ENCODE measurements at places on chromosomes 2 and 18. TPM values are rescaled to one million over a fixed set of nuclear protein-coding genes. Genes with fewer than 3 reads are reported as not detected.

- no peaks in the 10 kb centered on the region for H3K27me3 ChIP-seq
- peak overlapping the region; percentile 79 for H3K27ac ChIP-seq
- no peaks in the 10 kb centered on the region for H3K36me3 ChIP-seq
Observed at GRCh38 chr18:44938720-44939665, 258.3 kb downstream of the SETBP1 start.

- no peak overlapping the region for H3K4me3 ChIP-seq
- DNase-seq, result no peak
- H3K4me1 ChIP-seq, result no peaks in the 10 kb centered on the region
- H3K36me3 ChIP-seq, result no peaks in the 10 kb centered on the region
- no peak overlapping the region for H3K27ac ChIP-seq
Observed at GRCh38 chr2:133352719-133353118, 215.5 kb downstream of the NCKAP5 start.

The TMEM17 gene
- polyA plus RNA-seq, result 4.2 TPM

GRCh38 chr2:128472789-128473174, 154.1 kb upstream of the HS6ST1 start:
- no peak overlapping the region for H3K27ac ChIP-seq
- no peaks in the 10 kb centered on the region for H3K27me3 ChIP-seq
- H3K4me1 ChIP-seq, result peaks cover 4% of the 10 kb centered on the region
- DNase-seq, result peak; percentile 9
- no peaks in the 10 kb centered on the region for H3K36me3 ChIP-seq

DNA sequence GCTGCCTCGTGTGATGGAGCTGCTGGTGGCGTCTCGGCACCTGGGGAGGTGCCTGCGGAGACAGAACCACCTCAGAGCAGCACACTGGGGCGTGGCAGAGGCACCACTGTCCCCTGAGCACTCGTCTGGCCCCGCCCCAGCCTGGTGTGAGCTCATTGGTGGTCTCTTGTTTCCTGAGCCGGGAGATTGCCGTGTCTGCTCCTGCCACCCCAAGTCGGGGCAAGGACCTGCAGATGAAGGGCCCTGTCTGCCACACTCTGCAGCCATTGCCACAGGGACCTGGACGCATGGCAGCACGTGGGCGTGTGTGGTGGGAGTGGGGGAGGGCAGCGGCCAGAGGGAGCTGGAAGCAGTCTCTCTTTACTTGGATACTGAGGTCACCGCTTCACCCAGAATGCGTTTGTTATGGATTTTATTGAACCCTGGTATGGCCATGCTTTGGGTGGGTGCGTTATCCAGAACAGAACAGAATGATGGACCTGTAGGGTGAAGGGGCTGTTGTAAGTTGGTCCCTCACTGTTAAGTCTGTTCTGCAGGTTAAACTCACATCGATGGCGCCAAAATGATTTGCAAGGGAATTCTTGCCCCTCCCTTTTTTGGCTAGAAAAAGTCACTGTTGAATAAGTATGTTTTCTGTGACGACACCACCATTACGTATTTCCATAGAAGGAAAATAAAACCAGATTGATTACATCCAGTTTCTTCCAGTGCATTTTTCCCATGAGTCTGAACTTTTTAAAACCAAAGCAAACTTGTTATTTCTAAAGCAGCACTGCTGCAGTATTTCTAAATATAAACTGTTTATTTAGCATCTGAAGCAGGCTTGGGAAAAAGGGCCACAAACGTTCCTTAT, 92.0 kb downstream of the USP40 start:
- DNase-seq, result peak; percentile 24
- H3K36me3 ChIP-seq, result peaks cover 54% of the 10 kb centered on the region
- no peak overlapping the region for H3K4me3 ChIP-seq
- no peaks in the 10 kb centered on the region for H3K4me1 ChIP-seq
- H3K27ac ChIP-seq, result peak overlapping the region; percentile 62
- no peaks in the 10 kb centered on the region for H3K27me3 ChIP-seq

GRCh38 chr2:85732467-85733120, 21.2 kb upstream of the ATOH8 start:
- no peaks in the 10 kb centered on the region for H3K4me1 ChIP-seq
- H3K27ac ChIP-seq, result no peak overlapping the region
- no peaks in the 10 kb centered on the region for H3K36me3 ChIP-seq

The DLGAP1 gene
- 0.69 TPM for polyA plus RNA-seq

The PROC gene
- 7.8 TPM for polyA plus RNA-seq

- peak overlapping the region; percentile 40 for H3K4me3 ChIP-seq
- H3K4me1 ChIP-seq, result peaks cover 15% of the 10 kb centered on the region
- H3K36me3 ChIP-seq, result no peaks in the 10 kb centered on the region
- DNase-seq, result peak; percentile 94
- H3K27me3 ChIP-seq, result peaks cover 49% of the 10 kb centered on the region
Observed at GRCh38 chr2:120442923-120443571, 97.1 kb downstream of the INHBB start.

GRCh38 chr2:60888853-60889252, 7.5 kb downstream of the REL start:
- peaks cover 6% of the 10 kb centered on the region for H3K4me1 ChIP-seq
- H3K27ac ChIP-seq, result no peak overlapping the region
- no peak for DNase-seq
- H3K36me3 ChIP-seq, result peaks cover 4% of the 10 kb centered on the region
- H3K4me3 ChIP-seq, result no peak overlapping the region

The AAMP gene
- 105 TPM for polyA plus RNA-seq

The STEAP3 gene
- polyA plus RNA-seq, result 1.4 TPM

The CAPN14 gene
- polyA plus RNA-seq, result 0.13 TPM

DNA sequence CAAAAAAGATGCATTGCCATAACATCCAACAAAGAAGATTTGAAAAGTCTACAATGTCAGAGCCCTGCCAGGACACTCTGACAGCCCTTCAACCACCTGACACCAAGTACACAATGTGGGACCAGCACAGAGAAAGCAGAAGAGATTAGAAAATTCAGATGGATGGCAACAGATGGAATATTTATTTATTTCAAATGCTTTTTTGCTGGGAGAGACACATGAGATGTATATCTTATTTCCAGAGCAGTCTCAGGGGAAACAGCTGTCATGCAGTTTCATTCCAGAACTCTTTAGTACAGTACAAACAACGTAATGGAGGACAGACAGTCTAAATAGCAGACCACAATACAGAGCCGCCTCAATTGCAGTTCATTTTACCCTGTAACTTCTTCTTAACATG, 110.1 kb downstream of the MAIP1 start:
- H3K27ac ChIP-seq, result no peak overlapping the region
- no peak overlapping the region for H3K4me3 ChIP-seq
- DNase-seq, result peak; percentile 22
- H3K36me3 ChIP-seq, result no peaks in the 10 kb centered on the region
- H3K27me3 ChIP-seq, result no peaks in the 10 kb centered on the region

The MAP3K19 gene
- polyA plus RNA-seq, result 0.01 TPM

The SUPT7L gene
- 49.6 TPM for polyA plus RNA-seq

DNA sequence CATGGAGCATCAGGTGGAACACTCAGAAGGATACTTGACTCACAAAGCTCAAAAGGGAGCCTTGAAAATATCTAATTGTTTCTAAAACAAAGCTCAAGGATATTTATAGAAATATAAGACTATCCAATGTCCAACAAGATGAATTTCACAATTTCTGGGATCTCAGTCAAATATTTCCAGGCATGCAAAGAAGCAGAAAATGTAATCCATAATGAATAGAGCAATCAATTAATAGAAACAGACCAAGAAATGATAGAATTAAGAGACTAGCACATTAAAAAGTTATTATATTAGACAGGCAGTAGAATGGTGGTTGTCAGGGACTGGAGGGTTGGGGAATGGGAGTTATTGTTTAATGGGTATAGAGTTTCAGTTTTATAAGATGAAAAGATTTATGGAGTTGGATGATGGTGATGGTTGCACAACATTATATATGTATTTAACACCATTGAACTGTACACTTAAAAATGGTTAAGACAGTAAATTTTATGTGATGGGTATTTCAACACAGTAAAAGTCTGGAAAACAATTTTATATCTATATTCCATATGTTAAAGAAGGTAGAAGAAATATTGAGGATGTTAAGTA, 189.9 kb upstream of the PIEZO2 start:
- H3K27ac ChIP-seq, result no peak overlapping the region
- no peaks in the 10 kb centered on the region for H3K27me3 ChIP-seq
- no peaks in the 10 kb centered on the region for H3K36me3 ChIP-seq
- H3K4me1 ChIP-seq, result no peaks in the 10 kb centered on the region
- H3K4me3 ChIP-seq, result no peak overlapping the region

Data from large intestine (tissue), 12 donors.